ENCODE measurements at places on chromosomes 13 and 19.

DNA sequence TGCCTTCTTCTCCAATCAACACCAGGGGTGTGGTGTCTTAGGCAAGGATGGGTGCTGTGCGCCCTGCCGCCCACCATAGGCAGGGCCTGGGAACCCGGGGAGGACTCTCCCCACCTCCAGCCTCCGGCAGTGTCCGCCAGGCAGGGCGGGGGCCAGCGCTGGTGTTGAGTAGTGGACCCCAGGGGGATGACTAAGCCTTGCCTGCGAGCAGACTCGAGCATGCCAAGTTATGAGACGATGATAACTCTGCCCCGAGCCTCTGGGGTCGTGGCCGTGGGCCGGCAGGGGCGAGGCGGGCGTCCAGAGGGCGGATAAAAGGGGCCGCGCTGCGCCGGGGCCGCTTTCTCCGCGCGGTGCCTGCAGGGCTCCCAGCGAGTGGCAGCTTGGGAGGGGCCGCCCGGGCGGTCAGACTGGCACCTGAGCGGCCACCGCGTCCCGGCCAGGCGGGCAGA lies at the start of gene MEDAG:
TSS of gene MEDAG (plus strand) at position 340 of the 452 bp plus-strand sequence. CDS start 245 bp downstream, outside the sequence.
- DNase-seq = peak; percentile 97

DNA sequence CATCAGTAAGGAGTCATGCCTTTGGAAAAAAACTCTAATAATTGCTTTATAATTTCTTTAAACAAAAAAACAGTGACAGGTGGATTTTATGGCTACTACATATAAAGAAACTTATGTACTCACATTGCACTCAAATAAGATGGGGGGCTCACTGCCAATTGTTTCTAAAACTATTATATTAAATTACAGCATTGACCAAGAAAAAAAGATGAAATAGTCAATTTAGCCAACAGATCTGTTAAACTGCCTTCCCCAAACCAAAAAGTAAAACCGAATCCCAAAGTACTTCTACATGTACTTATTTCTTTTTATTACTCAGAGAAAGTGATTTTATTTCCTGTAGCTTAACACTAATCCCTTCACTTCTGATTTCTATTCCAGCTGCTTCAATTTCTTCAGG lies 716.8 kb upstream of the SLITRK5 start:
- no peak for DNase-seq

DNA sequence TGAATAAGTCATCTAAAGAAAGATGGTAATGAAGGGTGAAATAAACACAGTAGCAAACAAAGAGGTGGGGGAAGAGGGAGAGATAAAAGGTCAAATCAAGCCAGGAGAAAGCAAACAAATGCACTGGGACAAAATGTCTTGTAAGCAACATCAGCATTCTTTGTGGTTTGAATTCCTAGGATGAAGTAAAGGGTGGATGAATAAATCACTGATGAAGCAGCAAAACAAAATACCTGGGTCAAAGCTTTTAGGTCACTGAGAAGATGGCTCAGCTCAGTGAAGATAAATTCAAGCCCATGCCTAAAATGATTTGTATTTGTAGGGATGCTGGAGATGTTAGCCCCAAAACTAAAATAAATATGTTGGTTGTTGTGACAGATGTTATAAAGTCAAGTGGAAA lies 86.5 kb upstream of the FBXL3 start:
- no peak for DNase-seq

DNA sequence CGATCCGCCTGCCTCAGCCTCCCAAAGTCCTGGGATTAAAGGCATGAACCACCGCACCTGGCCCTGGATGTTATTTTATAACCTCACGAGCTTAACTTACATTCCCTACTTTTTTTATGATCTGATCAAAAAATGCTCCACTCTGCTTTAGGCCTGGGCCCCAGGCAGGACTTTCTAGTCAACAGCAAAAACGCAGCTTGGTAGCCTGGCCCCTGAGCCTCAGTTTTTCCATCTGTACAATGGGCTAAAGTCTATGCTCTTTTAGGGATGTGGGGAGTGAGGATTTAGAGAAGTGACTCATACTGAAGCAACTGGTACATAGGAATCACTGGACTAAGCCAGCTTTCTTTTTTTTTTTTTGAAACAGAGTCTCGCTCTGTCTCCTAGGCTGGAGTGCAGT lies 11.9 kb upstream of the PIK3R2 start:
- no peak for DNase-seq

DNA sequence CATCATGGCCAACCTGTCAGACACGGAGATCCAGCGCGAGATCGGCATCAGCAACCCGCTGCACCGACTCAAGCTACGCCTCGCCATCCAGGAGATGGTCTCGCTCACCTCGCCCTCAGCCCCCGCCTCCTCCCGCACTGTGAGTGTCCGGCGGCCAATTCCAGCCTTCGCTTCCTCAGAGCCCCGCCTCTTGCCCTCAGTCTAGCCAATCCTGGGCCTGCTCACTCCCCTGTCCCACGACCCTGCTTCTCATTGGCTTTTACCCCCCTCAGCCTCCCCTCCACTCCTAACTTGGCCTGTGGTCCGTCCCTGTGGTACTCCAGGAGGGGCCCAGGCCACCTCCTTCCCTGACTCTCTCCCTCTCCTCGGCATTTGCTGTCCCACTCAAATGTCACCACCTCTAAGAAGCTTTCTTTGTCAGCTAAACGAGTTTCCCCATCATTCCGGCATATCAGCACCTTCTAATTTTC lies 12.3 kb downstream of the HRC start:
- DNase-seq = peak; percentile 87

- DNase-seq = no peak
These were observed 7.7 kb downstream of the NDUFA11 start for GRCh38 chr19:5895890-5896289.

GRCh38 chr13:51026016-51026415 lies 85.1 kb downstream of the C13orf42 start:
- no peak for DNase-seq

DNA sequence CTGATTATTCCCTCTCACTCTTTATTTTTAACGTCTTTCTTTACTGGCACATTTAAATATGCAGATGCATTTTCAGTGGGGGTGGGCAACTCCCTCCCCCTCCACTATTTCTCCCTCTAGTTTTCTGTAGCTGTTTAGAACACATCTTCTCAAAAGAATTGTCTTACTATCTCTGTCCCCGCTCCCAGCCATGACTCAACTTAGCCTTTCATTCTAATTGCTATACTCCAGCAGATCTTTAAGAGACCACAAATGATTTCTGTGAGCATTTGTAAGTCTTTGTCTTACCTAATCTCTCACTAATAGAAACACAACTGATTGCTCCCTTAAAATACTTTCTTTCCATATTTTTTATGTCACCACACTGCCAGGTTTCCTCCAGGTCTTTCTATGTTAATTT lies 350.9 kb downstream of the SPRY2 start:
- no peak for DNase-seq

GRCh38 chr19:38666663-38667511 lies 19.4 kb downstream of the ACTN4 start:
- peak; percentile 76 for DNase-seq

- no peak for DNase-seq
These were observed 28.8 kb downstream of the TSSK6 start for GRCh38 chr19:19486343-19487076.

DNA sequence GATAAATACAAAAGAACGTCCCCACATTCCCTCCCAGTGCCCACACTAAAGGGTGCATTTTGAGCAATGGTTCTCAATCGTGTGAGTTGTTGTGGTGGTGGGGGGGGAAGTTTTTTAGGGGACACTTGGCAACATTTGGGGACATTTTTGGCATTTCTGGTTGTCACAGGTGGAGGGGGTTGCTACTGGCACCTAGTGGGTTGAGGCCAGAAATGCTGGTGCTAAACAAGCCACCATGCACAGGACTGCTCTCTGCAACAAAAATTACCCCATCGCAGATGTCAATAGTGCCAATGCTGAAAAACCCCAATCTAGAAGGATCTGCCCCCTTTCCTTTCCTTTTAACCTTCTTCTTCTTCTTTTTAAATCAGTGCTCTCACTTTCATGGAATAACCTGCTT lies 453.3 kb downstream of the TSHZ3 start:
- DNase-seq = no peak

GRCh38 chr13:103437651-103438050 lies 371.4 kb upstream of the SLC10A2 start:
- DNase-seq = no peak

- no peak for DNase-seq
These were observed 170.5 kb downstream of the DNAJC15 start for GRCh38 chr13:43193789-43194420.

DNA sequence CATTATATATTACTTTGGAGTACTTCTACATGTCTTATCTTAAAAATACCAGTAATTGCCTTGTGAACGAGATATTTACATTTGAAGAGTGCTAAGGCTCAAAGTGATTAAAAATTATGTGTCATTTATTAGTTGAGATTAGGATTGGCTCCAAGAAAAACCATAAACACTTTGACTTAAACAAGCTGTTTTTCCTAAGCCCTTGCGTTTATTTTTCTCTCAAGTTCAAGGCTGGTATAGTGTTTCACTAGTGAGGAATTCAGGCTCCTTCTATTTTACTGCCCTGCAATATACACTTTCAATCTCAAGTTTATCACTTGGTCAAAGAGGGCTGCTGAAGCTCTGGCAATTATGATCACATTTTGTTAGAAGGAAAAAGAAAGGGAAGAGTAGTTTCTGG lies 49.9 kb downstream of the UFM1 start:
- no peak for DNase-seq

GRCh38 chr19:32594021-32594420 lies 13.0 kb downstream of the PDCD5 start:
- DNase-seq = no peak

Data from fibroblast of the aortic adventitia (primary cell).